ENCODE measurements at places on chromosomes 7 and 10. TPM values are rescaled to one million over a fixed set of nuclear protein-coding genes. Genes with fewer than 3 reads are reported as not detected.

GRCh38 chr10:44242091-44242490, 142.8 kb downstream of the CXCL12 start:
- DNase-seq = no peak
- no peak overlapping the region for H3K4me3 ChIP-seq
- H3K27me3 ChIP-seq = no peaks in the 10 kb centered on the region
- no peak overlapping the region for H3K27ac ChIP-seq
- H3K36me3 ChIP-seq = no peaks in the 10 kb centered on the region

PNLIPRP3 gene
- not detected for total RNA-seq

GRCh38 chr10:32112055-32112454, 55.8 kb upstream of the KIF5B start:
- no peak for DNase-seq
- no peaks in the 10 kb centered on the region for H3K27me3 ChIP-seq
- H3K4me3 ChIP-seq = no peak overlapping the region
- H3K4me1 ChIP-seq = no peaks in the 10 kb centered on the region
- H3K36me3 ChIP-seq = no peaks in the 10 kb centered on the region

DNA sequence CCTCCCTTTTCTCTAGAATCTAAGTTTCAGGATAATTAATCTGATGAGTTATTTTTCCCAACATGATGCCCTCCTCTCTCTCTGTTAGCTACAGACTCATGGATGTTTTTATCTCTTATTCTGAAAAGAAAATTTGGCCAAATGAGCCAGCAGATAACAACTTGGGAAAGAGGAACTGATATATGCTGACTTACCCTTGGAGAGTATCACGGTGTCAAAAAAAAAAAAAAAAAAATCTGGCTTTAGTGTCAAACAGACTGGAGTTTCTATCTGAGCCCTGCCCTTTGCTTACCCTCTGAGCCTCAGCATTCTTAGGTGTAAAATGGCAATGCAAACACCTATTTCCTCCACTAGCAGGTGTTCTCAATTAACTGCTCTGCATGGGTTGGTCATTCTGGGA, 190.4 kb downstream of the AHR start:
- DNase-seq = no peak
- no peaks in the 10 kb centered on the region for H3K27me3 ChIP-seq
- no peaks in the 10 kb centered on the region for H3K36me3 ChIP-seq
- H3K27ac ChIP-seq = no peak overlapping the region
- peaks cover 16% of the 10 kb centered on the region for H3K4me1 ChIP-seq

LRRC17 gene
- 1.6 TPM for total RNA-seq

ANKRD7 gene
- 0.42 TPM for total RNA-seq

DNA sequence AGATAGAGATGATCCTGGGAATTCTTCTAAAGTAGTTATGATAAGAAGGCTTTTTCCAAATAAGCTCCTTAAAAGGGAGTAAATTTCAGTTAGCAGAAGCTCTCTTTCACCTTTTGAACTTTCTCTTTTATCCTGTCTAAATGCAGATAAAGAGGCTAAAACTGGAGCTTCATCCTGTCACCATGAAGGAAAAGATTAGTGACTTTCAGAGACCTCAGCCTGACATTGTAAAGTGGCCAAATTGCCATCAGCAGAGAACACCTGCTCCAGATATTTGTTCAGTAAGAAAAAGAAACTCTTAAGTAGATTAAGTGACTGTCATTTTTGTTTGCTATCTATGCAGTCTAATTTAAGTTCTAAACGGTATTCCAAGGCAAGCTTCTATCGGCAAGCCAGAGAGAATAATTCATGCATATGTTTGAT, 18.3 kb downstream of the VWDE start:
- H3K27ac ChIP-seq = no peak overlapping the region
- no peaks in the 10 kb centered on the region for H3K27me3 ChIP-seq
- no peak overlapping the region for H3K4me3 ChIP-seq
- no peak for DNase-seq
- H3K36me3 ChIP-seq = no peaks in the 10 kb centered on the region

DNA sequence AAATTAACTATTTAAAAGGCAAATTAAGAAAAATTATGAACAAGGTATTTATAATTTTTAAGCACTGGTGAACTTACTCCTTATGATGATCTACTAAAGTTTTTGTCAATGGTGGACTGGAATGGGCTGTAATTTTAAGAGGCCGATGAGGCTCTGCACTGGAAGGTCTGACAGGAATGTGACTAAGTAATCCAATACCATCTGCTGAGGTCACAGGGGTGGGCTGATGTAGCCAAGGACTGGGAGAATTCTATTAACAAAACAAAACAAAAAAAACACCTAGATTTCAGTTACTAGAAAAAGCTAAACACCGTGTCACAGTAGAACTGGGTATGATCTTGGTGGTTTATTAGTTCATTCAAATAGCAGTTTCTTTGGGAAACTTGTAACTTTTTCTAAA, 75.9 kb downstream of the NRBF2 start:
- H3K4me1 ChIP-seq = peaks cover 12% of the 10 kb centered on the region
- H3K27me3 ChIP-seq = no peaks in the 10 kb centered on the region
- no peak overlapping the region for H3K27ac ChIP-seq
- H3K36me3 ChIP-seq = peaks cover 5% of the 10 kb centered on the region

TFR2 gene
- 358 TPM for total RNA-seq

RGS10 gene
- 51.9 TPM for total RNA-seq

- no peaks in the 10 kb centered on the region for H3K36me3 ChIP-seq
- H3K4me1 ChIP-seq = peaks cover 2% of the 10 kb centered on the region
- H3K27ac ChIP-seq = no peak overlapping the region
Measured at GRCh38 chr7:140003913-140004382, 58.8 kb downstream of the PARP12 start.

LIPN gene
- 0.09 TPM for total RNA-seq

- H3K27me3 ChIP-seq = no peaks in the 10 kb centered on the region
- no peak overlapping the region for H3K27ac ChIP-seq
- no peak for DNase-seq
Measured at GRCh38 chr7:19262826-19263225, 117.6 kb upstream of the FERD3L start.

ZCCHC24 gene
- total RNA-seq = 23.9 TPM

GRCh38 chr7:14687777-14688176, 214.8 kb downstream of the DGKB start:
- no peak overlapping the region for H3K4me3 ChIP-seq
- H3K27me3 ChIP-seq = no peaks in the 10 kb centered on the region
- H3K4me1 ChIP-seq = peaks cover 6% of the 10 kb centered on the region

DNA sequence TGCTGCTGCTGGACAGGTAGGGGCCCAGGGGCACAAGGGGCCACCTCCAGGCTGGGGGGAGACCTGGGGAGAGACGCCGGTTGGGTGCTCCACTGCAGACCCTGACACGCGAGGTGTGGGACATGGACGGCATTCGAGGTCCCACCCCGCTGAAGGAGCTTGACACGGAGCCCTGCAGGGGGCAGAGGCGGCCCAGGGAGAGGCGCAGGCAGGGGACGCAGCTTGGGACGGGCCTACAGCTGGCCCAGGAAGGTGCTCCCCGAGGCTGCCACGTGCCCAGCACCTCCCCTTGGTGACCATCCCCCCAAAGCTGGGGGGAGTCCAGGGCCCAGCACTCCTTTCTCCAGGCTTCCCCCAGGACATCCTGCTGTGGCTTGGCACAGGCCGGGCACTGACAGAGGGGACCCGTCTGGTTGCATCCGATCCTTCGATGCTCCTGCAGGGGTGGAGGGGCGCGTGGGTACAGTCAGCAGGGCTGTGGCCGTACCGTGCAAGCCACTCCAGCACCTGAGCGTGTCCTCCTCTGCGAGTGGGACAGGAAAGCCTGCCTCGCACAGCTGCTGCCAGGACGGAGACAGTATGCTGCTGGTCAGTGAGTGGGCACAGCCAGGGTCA, 174.4 kb downstream of the ELFN1 start:
- H3K4me3 ChIP-seq = no peak overlapping the region
- H3K4me1 ChIP-seq = peaks cover 18% of the 10 kb centered on the region
- no peaks in the 10 kb centered on the region for H3K36me3 ChIP-seq

DNA sequence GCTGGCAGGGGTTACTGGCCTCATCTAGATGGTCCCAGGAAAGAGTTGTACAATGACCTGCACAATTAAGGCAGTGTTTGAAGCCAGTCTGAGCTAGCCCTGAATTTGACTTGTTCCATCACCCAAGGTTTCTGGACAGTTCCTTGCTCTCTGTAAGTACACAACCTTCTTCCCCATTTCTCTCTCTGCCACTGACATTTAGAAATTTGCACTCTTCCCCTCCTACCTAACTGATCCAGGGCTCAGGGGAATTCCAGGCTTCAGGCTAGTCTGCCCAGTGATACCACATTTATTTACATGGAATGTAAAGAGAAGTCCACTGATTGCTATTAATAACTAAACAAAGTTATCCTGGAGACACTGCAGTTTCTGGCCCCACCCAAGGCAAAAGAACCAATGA, 139.0 kb upstream of the GPR26 start:
- no peak for DNase-seq
- H3K27me3 ChIP-seq = no peaks in the 10 kb centered on the region
- no peak overlapping the region for H3K27ac ChIP-seq
- H3K36me3 ChIP-seq = no peaks in the 10 kb centered on the region
- no peak overlapping the region for H3K4me3 ChIP-seq

WASL gene
- total RNA-seq = 20.7 TPM

FAM25C gene
- not detected for total RNA-seq

CALML5 gene
- not detected for total RNA-seq

DNA sequence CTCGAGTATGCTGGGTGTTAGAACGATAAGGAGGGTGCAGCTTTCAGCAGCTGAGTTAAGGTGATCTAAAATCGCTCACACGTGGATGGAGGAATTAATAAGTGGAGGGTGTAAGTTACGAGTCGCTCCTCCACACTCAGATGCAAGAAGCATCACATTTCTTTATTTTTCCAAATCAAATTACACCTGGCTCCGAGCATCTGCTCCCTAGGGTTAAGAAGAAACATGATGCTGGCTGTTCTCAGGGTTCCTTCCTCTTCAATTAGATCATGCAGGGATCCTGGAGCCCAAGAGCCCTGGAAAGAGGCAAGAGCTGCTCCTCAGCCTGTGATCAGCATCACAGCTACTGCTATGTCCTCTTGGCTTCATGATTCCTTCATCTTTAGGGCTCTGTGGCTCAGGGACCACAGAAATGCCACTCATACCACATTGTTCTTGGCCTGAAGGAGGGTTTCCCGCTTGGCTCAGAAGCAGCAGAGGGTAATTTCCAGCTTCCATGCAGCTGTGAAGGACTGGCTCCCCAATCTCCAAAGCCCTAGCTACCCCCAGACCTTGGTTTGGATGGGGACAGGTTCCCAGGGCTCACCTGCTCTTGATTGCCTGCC, 235.9 kb upstream of the ZNF32 start:
- no peak overlapping the region for H3K4me3 ChIP-seq
- no peak for DNase-seq
- no peaks in the 10 kb centered on the region for H3K36me3 ChIP-seq
- no peak overlapping the region for H3K27ac ChIP-seq
- H3K4me1 ChIP-seq = no peaks in the 10 kb centered on the region

EBF3 gene
- total RNA-seq = not detected

DNA sequence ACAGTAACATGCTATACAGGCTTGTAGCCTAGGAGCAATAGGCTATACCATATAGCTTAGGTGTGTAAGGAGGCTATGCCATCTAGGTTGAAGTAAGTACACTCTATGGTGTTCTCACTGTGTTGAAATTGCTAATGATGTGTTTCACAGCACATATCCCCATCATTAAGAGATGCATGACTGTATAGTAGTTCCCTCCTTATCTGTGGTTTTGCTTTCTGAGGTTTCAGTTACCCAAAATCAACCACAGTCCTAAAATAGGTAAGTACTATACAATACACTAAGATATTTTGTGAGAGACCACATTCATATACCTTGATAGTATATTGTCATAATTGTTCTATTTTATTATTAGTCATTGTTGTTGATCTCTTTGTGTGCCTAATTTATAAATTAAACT, 12.7 kb downstream of the FZD1 start:
- no peak overlapping the region for H3K4me3 ChIP-seq
- no peaks in the 10 kb centered on the region for H3K36me3 ChIP-seq
- H3K27ac ChIP-seq = no peak overlapping the region
- H3K4me1 ChIP-seq = no peaks in the 10 kb centered on the region
